ENCODE measurements at places on chromosomes 6 and 20. TPM values are rescaled to one million over a fixed set of nuclear protein-coding genes. Genes with fewer than 3 reads are reported as not detected.

DNA sequence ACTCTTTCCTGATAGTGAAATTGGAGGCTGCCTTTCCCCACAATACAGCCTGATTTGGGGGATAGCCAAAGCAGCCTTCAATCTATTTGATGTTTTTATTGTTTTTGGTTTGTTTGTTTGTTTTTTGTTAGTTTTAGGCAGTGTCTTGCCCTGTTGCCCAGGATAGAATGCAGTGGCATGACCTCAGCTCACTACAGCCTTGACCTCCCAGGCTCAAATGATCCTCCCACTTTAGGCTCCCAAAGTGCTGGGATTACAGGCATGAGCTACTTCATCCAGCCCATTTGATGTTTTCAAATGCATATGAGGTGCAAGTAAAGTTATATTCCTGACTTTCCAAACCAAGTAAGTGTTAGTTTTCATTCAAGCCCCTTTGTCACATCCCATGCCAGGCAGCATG is 41.3 kb upstream of the SEC63 start:
- no peak for DNase-seq

GRCh38 chr6:44470115-44470464 is 82.6 kb downstream of the CDC5L start:
- DNase-seq: no peak

GRCh38 chr6:131197716-131198115 is 62.4 kb downstream of the AKAP7 start:
- no peak for DNase-seq

Gene PCK1
- total RNA-seq: 0.48 TPM

DNA sequence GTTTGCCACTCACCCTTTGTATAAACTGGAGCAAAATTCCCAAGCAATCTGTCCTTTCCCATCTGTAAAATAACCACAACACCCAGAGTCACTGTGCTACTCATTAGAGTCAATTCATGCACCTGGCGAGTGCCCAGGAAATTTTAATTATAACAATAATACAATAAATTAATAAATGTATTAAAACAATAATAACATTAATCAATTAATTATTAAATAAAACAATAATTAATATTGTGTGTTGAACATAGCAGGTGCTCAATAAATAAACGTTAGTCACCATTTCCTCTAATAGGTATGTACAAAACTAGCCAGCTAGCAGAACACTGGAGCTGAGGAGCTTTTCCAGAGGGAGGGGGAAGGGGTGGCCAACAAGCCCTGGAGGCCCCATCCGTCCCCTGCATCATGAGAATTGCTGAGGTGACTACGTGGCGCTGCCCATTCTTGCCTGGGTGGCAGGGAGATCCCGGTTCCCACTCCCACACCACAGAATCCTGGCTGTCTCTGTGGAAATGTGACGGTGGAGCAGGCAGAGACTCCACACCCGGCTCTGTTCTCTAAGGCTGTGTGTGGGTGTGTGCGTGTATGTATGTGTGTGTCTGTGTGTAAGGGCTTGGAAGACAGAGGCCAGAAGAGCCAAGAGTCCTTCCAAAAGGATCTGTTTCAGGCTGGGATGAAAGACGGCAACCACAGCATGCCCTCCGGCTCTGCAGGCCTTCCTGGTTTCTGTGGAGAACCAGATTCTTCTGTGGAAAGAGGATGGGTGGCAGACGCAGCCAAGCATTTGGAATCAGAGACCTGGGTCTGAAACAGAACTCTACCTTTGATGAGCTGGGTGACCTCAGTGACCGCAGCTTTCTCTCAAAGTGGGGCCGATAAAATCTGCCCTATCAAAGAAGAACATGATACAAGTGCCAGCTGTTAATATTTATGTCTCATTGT is 18.8 kb upstream of the EZR start:
- no peak for DNase-seq

Gene SMLR1
- total RNA-seq: not detected

GRCh38 chr6:55180258-55180657 is 5.9 kb downstream of the HCRTR2 start:
- DNase-seq: no peak

GRCh38 chr20:33861458-33861857 is 50.3 kb downstream of the CHMP4B start:
- DNase-seq: no peak

Gene PPIL6
- total RNA-seq: 1.2 TPM

DNA sequence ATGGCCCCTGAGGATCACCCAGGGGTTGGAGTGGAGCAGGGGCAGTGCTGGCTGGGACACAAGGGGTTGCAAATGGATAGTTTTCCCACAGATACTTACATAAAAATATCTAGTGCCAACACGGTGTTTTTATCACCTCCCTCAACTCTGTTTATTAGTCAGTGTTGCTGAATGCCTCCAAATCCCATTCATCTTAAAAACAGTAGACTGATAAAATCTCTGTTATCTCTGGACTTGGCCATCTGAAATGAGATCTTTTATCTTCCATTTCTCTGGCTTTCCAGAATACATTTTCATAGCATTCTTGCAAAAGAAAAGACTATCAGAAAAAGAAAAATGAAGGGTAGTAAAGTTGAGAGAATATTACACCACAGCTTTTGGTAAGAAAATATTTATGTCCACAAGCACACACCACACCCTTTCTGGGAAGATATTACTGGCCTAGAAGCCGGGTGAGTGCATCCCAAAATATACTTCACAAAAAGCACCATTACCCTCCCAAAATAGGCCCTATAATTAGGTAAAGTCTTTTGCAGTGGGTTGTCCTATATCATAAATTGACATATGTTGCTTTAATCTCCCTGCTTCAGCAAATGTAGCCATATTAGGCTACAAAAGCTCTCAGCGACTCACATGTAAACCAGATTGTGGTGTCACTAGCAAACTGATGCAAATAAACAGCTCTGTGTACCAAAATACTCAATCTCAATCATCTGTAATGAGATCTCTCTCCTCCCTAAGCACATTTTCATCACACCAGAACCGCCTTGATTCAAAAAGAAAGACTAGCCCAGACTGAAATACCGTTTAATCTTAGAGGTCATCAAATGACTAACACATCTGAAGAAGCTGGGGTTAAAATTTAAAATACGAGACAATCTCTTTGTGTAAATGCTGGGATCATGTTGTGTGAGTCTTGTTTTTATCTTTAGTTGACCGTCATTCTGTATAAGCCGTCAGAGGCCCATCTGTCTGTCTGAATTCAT is 96.7 kb downstream of the FYN start:
- DNase-seq: no peak

Gene PARD6B
- total RNA-seq: 3.7 TPM

- no peak for DNase-seq
Observed at GRCh38 chr6:114216789-114217467, 125.9 kb downstream of the HS3ST5 start.

Gene PRDM1
- 2.0 TPM for total RNA-seq

DNA sequence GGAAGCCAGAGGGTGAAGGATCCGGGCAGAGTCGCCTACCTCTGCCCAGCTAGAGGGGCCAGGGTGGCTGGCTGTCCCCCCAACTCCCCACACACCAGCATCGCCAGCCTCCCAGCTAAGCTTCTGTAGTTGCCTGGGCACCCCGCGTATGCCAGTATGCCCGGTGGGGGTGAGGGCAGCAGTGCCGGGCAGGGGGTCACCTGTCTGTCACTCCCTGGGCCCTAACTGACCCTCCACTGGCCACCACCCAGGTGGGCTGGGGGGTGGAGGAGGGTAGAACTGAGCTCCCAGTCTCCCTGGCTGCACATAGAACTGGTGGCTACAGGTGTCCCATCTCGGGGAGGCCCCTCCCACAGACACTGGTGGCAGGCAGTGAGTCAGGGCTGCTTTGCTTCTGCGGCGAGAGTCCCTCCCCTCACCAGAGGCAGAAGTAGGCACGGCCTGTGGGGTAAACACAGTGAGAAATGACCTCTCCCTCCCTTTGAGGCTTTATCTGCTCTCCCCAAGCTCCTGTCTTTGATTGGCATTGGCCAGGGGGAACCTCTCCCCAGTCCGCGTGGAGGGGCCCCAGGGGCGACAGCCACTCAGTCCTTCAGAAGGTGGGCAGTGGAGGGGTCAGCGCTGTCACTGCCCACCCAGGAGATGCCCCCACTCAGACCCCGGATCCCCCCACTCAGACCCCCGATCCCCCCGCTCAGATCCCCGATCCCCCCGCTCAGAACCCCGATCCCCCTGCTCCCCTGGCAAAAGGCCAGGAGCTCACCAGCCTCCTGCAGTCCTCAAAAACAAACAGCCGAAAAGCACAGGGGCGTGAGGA is 2.5 kb downstream of the NTSR1 start:
- DNase-seq: no peak

Gene YIPF3
- 65.7 TPM for total RNA-seq

DNA sequence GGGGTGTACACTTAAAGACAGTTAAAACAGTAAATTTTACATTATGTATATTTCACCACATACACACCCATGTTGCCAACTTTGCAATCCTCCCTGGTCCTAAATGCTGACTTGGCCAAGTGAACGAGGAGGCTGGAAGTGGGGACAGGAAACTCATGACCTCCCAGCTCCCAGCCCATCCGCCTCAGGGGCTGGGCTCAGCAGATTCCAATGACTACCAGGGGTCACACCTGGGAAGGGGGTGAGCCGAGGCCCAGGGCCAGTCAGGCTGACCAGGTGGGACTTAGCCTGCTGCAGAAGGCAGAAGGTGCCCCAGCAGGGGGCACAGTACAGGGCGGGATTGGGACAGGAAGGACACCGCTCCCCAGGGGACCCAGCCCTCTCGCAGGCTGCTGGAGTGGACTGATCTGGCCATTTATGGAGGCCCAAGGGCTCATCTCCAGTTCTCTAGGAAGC is 2.4 kb downstream of the SIGLEC1 start:
- no peak for DNase-seq

DNA sequence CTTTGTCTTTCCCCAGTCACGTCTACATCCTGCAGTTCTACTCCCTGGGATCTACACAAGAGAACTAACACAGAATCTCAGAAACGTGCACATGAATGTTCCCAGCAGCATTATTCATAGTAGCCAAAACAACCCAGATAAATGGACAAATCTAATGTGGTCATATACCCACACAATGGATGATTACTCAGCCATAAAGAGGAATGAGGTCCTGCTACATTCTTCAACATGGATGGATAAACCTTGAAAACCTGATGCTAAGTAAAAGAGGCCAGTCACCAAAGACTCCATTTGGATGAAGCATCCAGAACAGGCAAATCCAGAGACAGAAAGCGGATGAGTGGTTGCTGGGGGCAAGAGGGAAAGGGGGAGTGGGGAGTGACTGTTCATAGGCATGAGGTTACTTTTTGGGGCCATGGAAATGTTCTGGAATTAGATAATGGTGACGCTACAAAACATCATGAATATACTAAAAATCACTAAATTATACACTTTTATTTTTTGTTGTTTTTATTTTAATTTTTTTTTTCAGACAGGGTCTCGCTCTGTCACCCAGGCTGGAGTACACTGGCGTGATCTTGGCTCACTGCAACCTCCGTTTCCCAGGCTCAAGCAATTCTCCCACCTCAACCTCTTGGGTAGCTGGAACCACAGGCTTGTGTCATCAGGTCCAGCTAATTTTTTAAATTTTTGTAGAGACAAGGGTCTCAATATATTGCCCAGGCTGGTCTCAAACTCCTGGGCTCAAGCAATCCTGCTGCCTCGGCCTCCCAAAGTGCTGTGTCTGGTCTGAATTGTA is 50.8 kb upstream of the DSN1 start:
- DNase-seq: no peak

DNA sequence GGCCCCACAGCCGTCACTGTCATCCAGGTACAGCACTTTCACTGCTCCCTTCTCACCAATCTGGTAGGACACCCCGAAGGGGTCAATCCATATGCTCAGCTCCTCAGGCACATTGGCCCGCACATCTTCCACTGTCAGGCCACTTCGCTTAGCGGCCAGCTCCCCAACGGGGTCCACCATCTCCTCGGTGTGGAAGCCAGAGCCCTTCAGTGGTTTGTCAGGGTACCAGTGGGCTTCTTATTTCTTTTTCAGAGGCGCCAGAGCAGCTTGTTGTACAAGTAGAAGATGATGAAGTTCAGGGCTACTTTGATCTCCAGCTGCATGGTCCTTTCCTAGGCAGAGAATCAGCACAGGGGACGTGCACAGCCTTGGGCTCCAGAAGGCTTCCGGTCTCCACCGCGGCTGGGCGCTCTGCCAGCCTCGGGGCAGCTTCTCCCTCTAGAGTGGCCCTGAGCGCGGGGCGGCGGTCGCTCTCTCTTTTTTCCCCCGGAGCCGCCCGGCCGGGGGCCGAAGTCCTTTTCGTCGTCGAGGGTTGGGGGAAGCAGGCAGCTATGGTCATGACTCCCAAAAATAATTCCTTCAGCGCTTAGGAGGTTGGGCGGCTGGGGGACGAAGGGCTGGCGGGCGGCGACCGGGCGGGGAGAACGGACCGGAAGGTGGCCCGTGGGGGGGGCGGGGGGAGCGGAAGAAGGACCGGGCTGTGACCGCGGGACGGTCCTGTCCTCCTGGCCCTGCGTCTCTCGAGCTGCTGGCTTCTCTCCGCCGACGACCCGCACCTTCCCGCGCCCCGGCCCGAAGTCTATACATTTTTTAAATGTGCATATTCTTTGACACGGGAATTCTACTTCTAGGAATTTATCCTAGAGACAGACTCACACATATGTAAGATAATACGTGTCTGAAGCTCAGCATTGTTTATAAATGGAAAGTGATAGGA is 6.5 kb upstream of the ZSCAN9 start:
- peak; percentile 89 for DNase-seq

DNA sequence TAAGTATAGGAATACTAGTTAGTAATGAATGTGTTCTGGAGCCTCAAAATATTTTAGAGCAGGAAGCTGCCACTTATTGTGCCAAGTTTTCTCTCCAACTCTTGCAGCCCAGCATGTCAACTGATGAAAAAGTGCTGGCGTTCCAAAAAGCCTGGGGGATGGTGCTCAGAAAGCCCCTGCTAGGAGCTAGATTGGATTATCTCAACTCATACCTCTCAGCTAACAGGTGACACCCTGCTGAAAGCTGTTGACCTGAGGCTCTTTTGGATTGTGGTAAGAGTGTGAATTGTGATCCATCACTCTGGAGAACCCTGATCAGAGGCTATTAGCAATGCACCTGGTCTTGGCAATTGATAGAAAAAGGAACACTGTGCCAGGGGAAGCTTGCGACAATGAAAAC is 580.4 kb downstream of the EYS start:
- DNase-seq: no peak

Gene NKX2-2
- total RNA-seq: 0.11 TPM

Gene MTCH1
- total RNA-seq: 139 TPM

Gene RUNX2
- total RNA-seq: 3.1 TPM

Gene FERMT1
- total RNA-seq: 0.54 TPM

Gene SUMO4
- total RNA-seq: 1.3 TPM

Gene GNAS-AS1
- total RNA-seq: 0.75 TPM

Gene CGA
- not detected for total RNA-seq
